Germinal center (tissue), 1 donor: ENCODE measurements at places on chromosomes 12 and 14.

- peak; percentile 98 for DNase-seq
These were observed at the start of gene MLF2 for GRCh38 chr12:6752921-6753771. TSS of gene MLF2 (minus strand) at chr12:6753141. CDS start at chr12:6752334, 807 bp downstream.

DNA sequence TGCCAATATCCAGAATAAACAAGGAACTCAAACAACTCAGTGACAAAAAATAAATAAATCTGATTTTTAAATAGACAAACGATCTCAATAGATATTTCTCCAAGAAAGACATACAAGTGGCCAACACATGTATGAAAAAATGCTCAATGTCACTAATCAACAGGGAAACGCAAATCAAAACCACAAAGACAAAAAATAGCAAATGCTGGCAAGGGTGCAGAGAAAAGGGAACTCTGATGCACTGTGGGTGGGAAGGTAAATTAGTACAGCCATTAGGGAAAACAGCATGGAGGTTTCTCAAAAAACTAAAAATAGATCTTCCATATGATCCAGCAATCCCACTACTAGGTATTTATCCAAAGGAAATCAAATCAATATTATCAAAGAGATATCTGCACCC is 3.5 kb upstream of the EIF5 start:
- DNase-seq, result no peak

- no peak for DNase-seq
These were observed 17.4 kb upstream of the TAS2R42 start for GRCh38 chr12:11204173-11204572.

GRCh38 chr12:1162081-1162760 is 171.2 kb downstream of the ERC1 start:
- no peak for DNase-seq

- DNase-seq, result no peak
These were observed 120.2 kb downstream of the SEC23A start for GRCh38 chr14:38982837-38983236.

DNA sequence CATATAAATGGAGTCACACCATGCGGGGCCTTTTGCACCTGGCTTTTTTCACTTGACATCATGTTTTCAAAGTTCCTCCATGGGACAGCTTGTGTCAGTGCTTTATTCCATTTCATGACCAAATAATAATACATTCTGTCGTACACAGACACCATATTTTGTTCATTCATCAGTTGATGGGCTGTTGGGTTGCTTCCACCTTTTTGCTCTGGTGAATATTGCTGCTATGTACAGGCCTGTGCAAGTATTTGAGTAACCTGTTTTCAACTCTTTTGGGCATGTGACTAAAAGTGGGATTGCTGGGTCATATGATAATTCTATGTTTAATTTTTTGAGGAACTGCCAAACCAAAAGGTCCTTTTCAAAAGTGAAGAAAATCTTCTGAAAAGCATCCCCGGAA is 46.9 kb downstream of the HCAR2 start:
- no peak for DNase-seq

- no peak for DNase-seq
These were observed 44.7 kb downstream of the GPHB5 start for GRCh38 chr14:63273717-63274655.
